Endothelial cell of umbilical vein (primary cell): ENCODE measurements at places on chromosomes 1 and 21. TPM values are rescaled to one million over a fixed set of nuclear protein-coding genes. Genes with fewer than 3 reads are reported as not detected.

DNA sequence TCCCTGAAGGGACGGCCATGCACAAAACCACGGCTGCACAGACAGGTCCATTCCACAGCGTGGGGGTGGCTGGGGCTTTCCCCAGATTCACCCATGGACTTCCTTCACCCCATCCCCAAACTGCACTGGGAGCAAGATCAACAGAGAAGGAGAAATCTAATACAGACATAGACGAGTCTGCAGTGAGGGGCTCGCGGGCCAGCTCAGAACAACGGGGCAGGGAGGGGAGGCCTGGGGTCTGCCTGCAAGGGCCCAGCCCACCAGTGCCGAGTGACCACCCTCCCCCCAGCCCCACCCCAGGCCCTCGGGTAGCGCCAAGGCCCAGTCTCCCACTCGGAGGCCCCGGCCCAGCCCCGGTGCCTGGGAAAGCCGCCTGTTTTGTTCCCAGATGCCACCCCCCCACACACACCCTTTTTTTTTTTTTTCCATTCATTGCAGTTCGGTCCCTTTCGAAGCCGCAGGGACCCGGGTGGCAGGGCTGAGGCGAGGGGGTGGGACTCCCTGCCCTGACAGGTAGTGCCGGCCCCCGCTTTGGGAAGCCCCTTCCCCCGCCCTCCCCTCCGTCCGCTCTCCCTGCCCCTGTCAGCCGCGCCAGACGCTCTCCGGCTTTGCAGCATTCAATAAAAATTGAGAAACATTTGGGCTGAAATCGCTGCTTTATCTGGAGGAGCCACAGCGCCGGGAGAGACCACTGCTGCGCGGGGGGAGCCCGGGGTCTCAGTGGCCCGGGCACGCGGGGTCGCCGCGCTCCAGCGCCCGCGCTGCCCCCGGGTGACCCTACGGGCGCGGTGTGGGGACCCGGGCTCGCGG is 543 bp upstream of the EPHB2 start:
- no peaks in the 10 kb centered on the region for H3K36me3 ChIP-seq
- peak overlapping the region; percentile 50 for H3K4me3 ChIP-seq
- peak; percentile 49 for DNase-seq
- peak overlapping the region; percentile 61 for H3K27ac ChIP-seq
- no peaks in the 10 kb centered on the region for H3K27me3 ChIP-seq

- no peaks in the 10 kb centered on the region for H3K36me3 ChIP-seq
- no peak overlapping the region for H3K27ac ChIP-seq
- H3K4me3 ChIP-seq = no peak overlapping the region
- no peak for DNase-seq
- H3K4me1 ChIP-seq = no peaks in the 10 kb centered on the region
Measured at GRCh38 chr1:38088366-38088765, 41.8 kb upstream of the POU3F1 start.

- no peaks in the 10 kb centered on the region for H3K4me1 ChIP-seq
- H3K4me3 ChIP-seq = no peak overlapping the region
- no peak for DNase-seq
- no peak overlapping the region for H3K27ac ChIP-seq
- H3K27me3 ChIP-seq = no peaks in the 10 kb centered on the region
Measured at GRCh38 chr1:195851016-195851601, 757.1 kb downstream of the KCNT2 start.

DNA sequence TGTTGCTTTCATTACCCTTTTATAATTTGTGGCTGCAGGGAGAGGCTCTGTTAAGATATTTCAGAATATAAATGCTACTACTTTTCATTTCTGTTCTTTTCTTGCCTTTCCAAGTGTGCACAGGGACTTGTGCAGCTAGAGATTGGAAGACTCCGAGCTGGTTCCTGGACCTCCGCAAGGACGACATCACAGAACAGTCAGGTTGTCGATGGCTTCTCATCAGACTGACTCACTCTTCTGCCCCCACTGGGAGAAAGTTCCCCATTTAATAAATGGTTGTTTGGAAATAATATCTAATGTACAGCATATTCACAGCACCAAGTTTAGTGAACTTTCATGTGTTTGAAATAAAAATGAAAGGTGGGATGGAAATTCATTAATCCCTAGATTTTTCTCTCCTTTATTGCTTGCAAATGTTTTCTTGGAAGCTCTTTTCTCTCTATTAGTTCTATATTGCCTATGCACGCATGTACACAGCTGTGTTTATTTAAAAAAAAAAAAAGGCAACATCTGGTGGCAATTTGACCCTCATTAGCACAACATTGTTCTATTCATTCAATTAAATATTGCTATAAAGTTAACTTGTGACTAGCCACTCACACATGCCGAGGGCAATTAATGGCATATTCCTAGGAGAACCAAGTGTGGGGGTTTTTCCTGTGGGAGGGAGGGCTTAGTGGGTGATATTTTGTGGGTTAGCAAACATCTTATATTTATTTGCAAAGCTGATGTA is 77.5 kb upstream of the L1TD1 start:
- no peaks in the 10 kb centered on the region for H3K4me1 ChIP-seq
- no peaks in the 10 kb centered on the region for H3K36me3 ChIP-seq
- H3K4me3 ChIP-seq = no peak overlapping the region

GRCh38 chr1:207362962-207363860 is 41.7 kb downstream of the CD55 start:
- no peaks in the 10 kb centered on the region for H3K27me3 ChIP-seq
- H3K4me1 ChIP-seq = peaks cover 16% of the 10 kb centered on the region
- no peak for DNase-seq
- no peak overlapping the region for H3K27ac ChIP-seq

- no peaks in the 10 kb centered on the region for H3K4me1 ChIP-seq
- no peak overlapping the region for H3K4me3 ChIP-seq
- no peak overlapping the region for H3K27ac ChIP-seq
- no peaks in the 10 kb centered on the region for H3K27me3 ChIP-seq
- no peaks in the 10 kb centered on the region for H3K36me3 ChIP-seq
Measured at GRCh38 chr1:92511541-92511940, 24.8 kb upstream of the GFI1 start.

DNA sequence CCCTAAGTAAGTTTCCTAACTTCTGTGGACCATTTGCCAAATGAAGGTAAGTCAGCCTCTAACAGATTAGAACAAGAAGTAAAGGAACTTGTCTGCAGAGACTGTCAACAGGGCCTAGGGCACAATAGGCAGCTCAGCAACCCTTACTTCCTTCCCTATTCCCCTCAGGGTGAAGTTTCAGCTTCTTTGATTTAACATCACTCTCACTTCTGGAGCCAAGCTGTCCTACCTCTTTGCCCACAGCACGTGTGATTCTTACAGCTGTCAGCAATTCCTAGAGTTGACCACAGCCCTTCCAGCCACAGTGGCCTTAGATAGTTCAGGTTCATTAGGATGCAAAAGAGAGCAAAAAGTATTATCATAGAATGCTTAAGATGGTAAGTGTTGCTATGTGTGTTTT is 7.6 kb upstream of the EIF4G3 start:
- no peaks in the 10 kb centered on the region for H3K36me3 ChIP-seq
- H3K27me3 ChIP-seq = no peaks in the 10 kb centered on the region
- H3K4me3 ChIP-seq = no peak overlapping the region
- H3K4me1 ChIP-seq = no peaks in the 10 kb centered on the region
- DNase-seq = no peak

- no peak overlapping the region for H3K27ac ChIP-seq
- H3K36me3 ChIP-seq = no peaks in the 10 kb centered on the region
- H3K4me1 ChIP-seq = no peaks in the 10 kb centered on the region
- H3K4me3 ChIP-seq = no peak overlapping the region
- DNase-seq = no peak
Measured at GRCh38 chr21:14615359-14615974, 69.4 kb upstream of the SAMSN1 start.

DNA sequence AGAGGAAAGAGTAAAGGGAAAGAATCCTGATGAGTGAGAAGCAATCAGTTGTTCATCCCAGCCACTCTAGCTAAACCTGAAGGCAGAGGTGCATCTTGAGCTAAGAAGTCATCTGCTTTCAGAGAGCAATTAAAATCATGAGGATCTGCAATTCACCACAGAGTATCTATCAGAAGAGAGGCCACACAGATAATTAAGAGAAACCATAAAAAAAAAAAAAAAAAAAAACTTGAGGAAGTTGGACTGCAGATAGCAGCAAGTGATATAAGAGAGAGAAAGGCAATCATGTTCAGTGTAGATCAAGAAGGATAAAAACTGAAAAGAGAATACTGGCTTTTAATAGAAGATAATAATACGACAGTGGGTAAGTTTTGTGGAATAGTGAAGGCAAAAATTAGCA is 17.7 kb downstream of the FOXJ3 start:
- no peak for DNase-seq
- no peak overlapping the region for H3K27ac ChIP-seq
- H3K4me1 ChIP-seq = peaks cover 32% of the 10 kb centered on the region
- no peaks in the 10 kb centered on the region for H3K27me3 ChIP-seq

DNA sequence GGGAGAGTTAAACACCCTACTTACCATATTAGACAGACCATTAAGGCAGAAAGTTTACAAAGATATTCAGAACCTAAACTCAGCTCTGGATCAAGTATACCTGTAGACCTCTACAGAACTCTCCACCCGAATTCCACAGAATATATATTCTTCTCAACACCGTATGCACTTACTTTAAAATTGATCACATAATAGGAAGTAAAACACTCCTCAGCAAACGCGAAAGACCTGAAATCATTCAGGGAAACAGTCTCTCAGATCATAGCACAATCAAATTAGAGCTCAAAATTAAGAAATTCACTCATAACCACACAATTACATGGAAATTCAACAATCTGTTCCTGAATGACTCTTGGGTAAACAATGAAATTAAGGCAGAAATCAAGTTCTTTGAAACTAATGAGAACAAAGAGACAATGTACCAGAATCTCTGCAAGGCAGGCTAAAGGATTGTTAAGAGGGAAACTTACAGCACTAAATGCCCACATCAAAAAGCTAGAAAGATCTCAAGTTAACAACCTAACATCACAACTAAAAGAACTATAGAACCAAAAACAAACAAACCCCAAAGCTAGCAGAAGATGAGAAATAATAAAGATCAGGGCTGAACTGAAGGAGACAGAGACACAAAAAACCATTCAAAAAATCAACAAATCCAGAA is 19.1 kb downstream of the CD84 start:
- H3K4me1 ChIP-seq = no peaks in the 10 kb centered on the region
- no peak overlapping the region for H3K4me3 ChIP-seq
- no peak for DNase-seq
- H3K36me3 ChIP-seq = no peaks in the 10 kb centered on the region
- H3K27me3 ChIP-seq = no peaks in the 10 kb centered on the region

- H3K36me3 ChIP-seq = no peaks in the 10 kb centered on the region
- no peak overlapping the region for H3K4me3 ChIP-seq
- no peaks in the 10 kb centered on the region for H3K4me1 ChIP-seq
- no peaks in the 10 kb centered on the region for H3K27me3 ChIP-seq
Measured at GRCh38 chr1:75087278-75087677, 46.9 kb upstream of the LHX8 start.

DNA sequence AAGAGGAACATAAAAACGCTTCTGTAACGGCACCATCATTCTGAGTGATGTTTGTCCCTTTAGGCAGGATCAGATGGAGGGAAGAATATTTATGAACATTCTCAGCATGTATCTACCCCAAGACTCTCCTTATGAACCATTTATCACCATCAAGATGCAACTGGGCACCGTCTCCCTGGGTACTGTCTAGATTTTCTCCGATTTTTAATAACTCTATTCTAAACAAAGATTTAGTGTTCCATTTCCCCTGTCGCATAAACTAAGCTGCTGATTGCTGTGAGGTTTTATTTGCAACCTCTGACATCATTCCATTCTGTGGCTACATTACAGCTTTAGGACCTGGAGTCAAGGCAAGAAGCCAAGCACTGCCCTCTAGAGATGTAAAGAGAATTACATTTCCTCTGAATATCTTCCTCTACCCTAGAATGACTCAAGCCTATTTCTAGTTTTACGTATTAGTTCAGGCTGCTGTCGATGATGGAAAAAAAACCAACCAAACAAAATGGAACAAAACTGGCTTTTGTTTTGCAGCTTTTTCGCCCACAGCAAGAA is 130.1 kb upstream of the MAP1LC3C start:
- H3K27ac ChIP-seq = no peak overlapping the region
- H3K27me3 ChIP-seq = no peaks in the 10 kb centered on the region
- no peak overlapping the region for H3K4me3 ChIP-seq
- H3K36me3 ChIP-seq = no peaks in the 10 kb centered on the region

GRCh38 chr1:157314408-157314807 is 176.2 kb upstream of the ETV3 start:
- H3K4me3 ChIP-seq = no peak overlapping the region
- H3K27ac ChIP-seq = no peak overlapping the region
- H3K27me3 ChIP-seq = no peaks in the 10 kb centered on the region
- no peaks in the 10 kb centered on the region for H3K4me1 ChIP-seq
- DNase-seq = no peak
- no peaks in the 10 kb centered on the region for H3K36me3 ChIP-seq

GRCh38 chr1:246583448-246584185 is 17.4 kb downstream of the CNST start:
- peaks cover 26% of the 10 kb centered on the region for H3K4me1 ChIP-seq
- H3K36me3 ChIP-seq = peaks cover 2% of the 10 kb centered on the region

DNA sequence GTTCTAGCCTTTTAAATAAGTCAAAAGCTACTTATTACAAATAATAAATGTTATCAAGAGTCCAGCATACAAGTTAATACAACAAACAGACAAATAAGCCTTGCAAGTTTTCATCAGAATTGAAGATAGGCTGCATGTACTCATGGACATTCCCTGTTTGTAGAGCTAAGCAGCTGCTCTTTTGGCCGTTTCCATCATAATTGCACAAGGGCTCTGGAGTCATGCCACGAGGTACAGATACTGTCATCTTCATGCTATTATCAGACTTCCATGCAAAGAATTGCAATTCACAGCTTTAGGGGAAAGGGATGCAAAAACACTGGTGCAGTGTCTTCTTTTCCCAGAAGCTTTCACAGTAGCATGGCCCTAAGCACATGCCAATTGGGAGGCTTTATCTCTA is 52.8 kb upstream of the TBX15 start:
- DNase-seq = no peak
- H3K27ac ChIP-seq = no peak overlapping the region
- H3K4me3 ChIP-seq = no peak overlapping the region
- H3K27me3 ChIP-seq = no peaks in the 10 kb centered on the region
- H3K36me3 ChIP-seq = no peaks in the 10 kb centered on the region

DNA sequence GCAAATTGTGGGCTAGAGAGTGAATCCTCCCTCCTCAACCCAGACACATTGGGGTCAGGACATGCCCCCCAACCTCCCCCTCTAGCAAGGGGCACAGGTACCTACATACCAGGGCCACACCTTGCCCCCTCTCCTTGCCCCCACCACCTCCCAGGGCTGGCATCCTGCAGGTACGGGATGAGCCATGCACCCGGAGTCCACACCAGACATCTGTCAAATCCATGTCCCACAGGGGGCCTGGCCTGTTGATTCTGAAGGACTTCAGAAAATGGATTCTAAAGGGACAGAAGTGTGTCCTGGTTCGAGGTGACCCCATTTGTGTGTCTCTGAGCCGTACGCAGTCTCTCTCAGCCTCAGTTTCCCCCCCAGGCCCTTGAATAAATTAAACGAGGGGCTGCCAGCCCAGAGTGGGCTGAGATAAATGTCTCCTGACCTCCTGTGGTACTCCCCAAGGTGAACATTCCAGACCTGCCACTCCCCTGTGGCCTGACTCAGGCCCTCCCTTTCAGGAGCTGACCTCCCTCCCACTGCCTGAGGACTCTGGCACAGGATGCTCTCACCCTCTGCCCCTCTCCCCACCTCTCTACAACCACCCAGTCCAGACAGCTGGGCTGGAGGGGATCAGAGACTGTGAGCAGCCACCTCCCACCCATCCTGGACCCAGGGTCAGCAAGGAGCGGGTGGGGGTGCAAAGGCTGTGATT is 94.5 kb downstream of the EPHB2 start:
- no peaks in the 10 kb centered on the region for H3K4me1 ChIP-seq
- no peaks in the 10 kb centered on the region for H3K27me3 ChIP-seq
- no peak overlapping the region for H3K27ac ChIP-seq
- no peak for DNase-seq

Gene FPGT
- total RNA-seq = 10.9 and 11.1 TPM in 2 replicates

Gene TAS1R1
- not detected in 2 replicates for total RNA-seq

Gene COL6A2
- 2.6 and 6.1 TPM in 2 replicates for total RNA-seq
